ENCODE measurements at places on chromosomes 12 and 14.

DNA sequence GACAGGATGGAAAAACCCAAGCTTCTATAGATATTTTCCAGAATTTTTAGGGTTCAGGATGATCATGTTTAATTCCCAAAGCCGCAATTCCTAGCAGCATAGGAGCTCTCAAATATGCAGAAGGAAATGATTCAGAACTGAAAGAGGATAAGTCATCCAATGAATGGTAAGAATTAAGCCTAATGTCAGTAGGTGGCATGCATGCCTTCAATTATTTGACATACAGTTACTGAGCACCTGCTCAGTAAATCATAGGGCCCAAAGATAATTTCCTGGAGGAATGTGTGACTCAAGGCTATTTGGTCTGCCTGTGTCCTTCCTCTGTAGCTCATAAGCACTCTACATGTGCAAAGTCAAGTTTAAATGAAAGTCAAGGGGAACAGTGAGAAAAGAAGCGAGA lies 116.8 kb upstream of the SLC38A4 start:
- DNase-seq, result peak; percentile 66

DNA sequence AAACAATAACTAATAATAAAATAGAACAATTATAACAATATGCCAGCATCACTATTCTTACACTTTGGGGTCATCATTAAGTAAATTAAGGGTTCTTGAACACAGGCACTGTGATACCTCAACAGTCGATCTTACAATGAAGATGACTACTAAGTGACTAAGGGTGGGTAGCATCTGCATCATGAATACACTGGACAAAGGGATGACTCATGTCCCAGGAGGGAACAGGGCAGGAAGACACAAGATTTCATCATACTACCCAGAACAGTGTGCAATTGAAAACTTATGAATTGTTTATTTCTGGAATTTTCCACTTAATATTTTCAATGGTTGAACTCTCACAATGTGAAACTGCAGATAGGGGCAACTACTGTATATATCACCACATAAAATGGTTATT lies 19.7 kb downstream of the TSPAN19 start:
- DNase-seq, result peak; percentile 97

GRCh38 chr12:41910578-41911320 lies 233.9 kb downstream of the GXYLT1 start:
- DNase-seq, result no peak

- DNase-seq, result no peak
These were observed 40.0 kb downstream of the SCN8A start for GRCh38 chr12:51630986-51631385.

DNA sequence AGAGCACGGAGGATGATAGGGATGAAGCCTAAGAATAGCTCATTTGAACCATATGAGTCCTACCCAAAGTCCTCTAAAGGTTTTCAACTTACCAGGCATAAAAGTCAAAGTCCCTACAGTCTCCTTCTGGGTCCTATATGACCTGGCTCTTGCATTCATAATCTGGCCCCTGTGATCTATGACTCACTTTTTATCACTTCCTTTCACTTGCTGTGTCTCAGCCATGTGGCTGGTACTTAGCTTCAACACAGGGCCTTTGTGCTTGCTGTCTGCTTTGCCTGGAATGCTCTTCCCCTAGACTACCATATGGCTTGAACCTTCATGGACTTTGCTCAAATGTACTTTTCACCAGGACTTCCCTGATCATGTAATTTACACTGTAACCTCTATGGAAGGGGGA lies 137.6 kb upstream of the TMTC1 start:
- peak; percentile 36 for DNase-seq

- no peak for DNase-seq
These were observed 22.0 kb downstream of the MLXIP start for GRCh38 chr12:122100568-122100967.
